SJCRH30 (cell line): ENCODE measurements at places on chromosomes 7 and 10. TPM values are rescaled to one million over a fixed set of nuclear protein-coding genes. Genes with fewer than 3 reads are reported as not detected.

DNA sequence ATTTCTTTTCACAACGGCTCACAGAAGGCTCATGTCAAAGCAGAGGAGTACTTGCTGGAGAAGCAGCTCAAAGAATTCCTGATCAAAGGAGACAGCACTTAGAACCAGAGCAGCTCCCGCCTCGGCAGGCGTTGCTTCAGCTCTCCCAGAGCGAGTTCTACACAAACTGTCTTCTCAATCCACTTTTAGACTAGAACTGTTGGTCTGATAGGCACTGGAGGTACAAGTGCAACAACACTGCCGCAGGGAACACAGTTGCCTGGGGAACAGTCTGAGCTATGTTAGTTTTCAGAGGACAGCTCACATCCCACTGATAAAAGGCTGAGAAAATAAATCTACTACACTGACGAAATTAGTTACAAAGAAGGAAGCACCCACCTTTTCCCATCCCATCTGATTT is 35.4 kb downstream of the CYTH3 start:
- DNase-seq = no peak

GRCh38 chr10:121899727-121900126 is 28.1 kb downstream of the ATE1 start:
- DNase-seq = no peak

DNA sequence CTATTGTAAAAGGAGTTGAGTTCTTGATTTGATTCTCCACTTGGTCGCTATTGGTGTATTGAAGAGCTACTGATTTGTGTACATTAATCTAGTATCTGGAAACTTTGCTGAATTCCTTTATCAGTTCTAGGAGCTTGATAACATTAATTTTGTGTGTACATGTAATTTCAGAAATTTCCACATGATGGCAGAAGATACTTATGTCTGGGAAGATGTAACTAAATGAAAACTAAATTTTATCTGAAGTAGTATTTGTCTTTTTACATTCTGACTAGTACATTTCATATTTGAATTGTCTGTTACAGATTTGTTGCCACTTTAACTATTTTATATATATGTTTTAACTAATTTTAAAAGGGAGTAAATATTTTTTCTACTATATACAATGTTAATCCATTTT is 27.6 kb downstream of the SDHAF3 start:
- DNase-seq = peak; percentile 44

DNA sequence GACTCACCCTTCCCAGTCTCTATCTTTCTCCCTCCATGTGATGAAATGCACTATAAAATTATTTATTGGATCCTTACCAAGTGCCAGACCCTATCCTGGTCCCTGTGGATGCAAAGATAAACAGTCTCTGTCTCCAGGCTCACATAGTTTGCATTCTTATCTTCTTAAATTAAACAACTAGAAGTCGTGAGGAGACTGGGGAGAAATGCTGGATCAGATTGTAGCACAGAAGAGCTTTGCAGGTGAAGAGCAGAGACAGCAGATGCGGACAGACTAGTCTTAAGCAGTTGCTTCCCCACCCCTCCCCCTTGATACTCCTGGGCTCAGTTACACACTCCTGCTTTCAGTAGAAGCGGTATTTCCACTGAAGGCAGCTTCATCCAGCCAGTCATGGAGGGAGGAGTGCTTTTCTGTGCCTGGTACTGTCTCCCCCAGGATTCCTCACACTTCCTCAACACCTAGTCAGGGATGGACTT is 20.8 kb upstream of the CDK1 start:
- DNase-seq = no peak

- no peak for DNase-seq
These were observed 74.0 kb upstream of the SAMD8 start for GRCh38 chr10:75037171-75038153.

GRCh38 chr10:5854131-5854475 is 35.6 kb downstream of the ANKRD16 start:
- DNase-seq = no peak

DNA sequence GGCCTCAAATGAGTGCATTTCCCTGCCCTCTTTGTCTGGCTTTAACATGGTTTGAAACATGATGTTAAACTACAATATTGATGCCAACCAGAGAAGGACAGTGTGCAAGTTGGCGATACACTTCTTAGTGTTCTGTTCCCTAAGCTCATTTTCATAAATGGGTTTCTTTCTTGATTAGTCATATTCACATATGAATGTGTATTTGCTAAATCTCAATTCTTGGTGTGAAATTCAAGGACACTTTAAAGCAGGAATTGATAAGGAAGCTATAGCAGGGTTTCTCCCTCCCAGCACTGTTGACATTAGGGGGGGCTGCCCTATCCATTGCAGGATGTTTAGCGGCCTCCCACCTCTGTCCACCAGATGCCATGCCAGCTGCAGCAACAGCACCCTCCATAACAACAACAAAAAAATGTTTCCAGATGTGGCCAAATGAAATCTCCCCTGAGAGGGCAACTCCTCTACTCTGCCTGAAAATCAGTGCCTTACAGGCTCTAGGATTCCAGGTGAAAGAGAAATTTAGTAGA is 13.1 kb downstream of the CCNY start:
- no peak for DNase-seq

DNA sequence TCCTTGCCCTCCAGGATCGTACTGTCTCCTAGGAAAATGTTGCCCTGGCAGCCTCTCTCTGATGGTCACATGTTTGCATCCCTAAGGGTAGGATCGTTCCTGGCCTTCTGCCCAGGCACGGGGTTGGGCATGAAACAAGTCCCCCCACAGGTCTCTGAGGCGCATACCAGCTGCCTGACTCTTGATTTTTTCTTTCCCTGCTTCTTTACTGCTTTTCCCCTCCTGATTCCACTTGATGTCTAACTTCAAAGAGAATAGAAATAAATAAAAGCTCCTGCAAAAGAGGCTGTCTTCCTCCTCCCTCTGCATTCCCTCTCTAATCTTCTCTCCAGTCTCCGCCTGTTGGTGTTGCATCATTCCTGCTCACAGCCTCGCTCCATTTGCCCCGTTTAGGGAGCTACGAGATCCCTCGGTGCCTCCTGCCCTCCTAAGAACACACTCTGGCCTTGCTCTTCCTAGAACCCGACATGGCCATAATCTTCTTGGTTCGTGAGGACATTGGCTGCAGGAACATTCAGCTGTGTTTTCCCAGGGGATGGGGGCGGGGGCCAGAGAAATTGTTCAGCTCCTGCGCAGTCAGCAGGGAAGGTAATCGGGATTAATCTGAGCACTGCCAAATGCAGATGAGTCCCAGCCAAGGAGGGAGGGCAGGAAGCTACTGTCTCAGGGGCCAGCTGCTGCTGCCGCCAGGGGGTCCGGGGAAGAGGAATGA is 26.0 kb downstream of the LEP start:
- DNase-seq = peak; percentile 85

- DNase-seq = no peak
These were observed 229.0 kb upstream of the SP4 start for GRCh38 chr7:21198921-21199320.

DNA sequence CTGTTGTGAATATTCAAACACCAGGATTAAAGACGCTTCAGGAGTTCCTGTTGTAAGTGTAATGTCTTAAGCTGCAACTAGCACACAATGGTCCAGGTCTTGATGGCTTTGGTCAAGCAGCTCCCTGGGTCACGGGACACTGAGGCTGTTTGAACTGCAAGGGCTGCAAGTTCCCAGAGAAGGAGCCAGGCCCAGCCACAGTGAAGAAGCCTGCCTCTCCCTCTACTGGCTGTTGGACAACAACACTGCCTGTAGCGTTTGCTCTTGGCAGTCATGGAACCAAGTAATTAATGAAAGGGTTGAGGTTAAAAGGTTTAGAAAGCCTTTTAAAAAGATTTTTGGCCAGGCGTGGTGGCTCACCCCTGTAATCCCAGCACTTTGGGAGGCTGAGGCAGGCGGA is 31.9 kb upstream of the GUSB start:
- DNase-seq = peak; percentile 15

DNA sequence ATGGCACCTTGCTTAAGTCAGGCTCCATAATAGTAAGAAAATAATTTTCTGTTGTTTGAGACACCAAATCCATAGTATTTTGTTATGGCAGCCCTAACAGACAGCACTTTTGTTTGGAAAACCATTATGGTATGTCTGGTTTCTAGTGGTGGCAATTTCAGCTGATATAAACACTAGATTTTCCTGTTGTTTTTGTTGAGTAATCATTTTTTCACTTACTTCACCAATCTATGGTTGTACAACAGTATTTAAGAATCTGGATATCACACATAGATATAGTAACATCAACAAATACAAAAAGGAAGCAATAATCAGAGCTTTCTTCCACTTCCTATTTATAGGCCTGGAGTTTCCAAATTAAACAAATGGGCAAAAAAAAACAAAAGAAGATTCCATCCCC is 725.8 kb upstream of the POM121L12 start:
- no peak for DNase-seq

- DNase-seq = no peak
These were observed 169.7 kb downstream of the BUB3 start for GRCh38 chr10:123323884-123324283.

GRCh38 chr10:115772606-115773005 is 500.4 kb downstream of the GFRA1 start:
- DNase-seq = no peak

DNA sequence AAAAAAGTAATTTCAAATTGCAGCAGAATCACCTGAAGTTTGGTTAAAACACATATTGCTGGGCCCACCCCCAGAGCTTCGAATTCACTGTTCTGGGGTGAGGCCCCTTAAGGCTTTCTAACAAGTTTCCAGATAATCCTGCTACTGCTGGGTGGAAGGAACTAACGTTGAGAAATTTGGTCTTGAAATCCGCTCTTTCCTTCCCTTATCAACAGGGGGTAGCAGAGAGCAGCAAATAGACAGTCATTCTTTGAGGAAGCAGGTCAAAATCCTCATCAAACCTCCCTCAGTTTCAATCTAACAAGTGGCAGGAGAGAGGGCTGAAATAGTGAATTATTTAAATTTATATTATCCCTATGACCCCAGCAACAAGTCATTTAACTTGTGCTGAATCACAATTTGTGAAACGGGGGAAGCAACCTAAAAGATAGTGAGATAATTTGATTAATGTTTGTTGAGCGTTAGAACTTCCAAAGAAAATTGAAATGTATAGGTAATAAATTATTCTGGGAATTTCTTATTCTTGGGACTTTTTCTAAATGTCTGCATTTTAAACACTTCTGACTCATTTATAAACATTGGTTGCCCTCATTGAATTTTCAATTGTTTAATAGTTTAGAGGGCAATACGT is 21.7 kb upstream of the MALSU1 start:
- peak; percentile 90 for DNase-seq

GRCh38 chr7:32958046-32959025 is 1.1 kb downstream of the FKBP9 start:
- DNase-seq = peak; percentile 34

DNA sequence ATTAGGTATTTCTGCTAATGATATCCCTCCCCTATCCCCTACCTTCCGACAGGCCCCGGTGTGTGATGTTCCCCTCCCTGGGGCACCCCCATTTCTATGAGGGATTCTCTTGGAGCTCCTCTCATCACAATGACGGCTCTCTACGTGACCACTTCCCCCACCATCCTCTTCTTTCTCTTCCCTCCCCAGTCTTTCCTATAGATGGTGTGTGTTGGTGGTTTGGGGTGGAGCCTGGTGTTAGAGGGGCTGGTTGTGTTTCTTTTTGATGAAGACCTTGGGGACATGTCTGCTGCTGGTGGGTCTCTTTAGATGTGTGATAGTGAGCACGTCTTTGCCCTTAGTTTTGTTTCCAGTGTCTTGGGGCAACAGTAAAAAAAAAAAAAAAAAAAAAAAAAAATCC is 28.6 kb downstream of the RPS24 start:
- DNase-seq = no peak

DNA sequence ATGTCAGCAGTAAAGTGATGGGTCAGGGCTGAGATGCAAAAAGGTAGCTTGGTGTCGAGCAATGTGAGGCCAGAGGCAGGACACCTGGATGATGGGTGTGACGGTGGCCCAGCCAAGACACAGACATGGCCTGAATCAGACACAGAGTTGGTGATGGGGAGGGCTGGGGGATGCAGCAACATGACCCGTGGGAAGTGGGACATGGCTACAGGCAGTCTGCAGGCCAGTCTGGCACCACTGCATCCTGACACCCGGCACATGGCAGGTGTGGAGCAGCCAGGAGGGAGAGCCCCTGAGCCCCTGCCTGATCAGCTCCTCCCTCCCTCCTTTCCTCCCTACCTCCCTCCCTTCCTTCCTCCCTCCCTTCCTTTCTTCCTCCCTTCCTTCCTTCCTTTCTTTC is 114.8 kb upstream of the WDR11 start:
- no peak for DNase-seq

DNA sequence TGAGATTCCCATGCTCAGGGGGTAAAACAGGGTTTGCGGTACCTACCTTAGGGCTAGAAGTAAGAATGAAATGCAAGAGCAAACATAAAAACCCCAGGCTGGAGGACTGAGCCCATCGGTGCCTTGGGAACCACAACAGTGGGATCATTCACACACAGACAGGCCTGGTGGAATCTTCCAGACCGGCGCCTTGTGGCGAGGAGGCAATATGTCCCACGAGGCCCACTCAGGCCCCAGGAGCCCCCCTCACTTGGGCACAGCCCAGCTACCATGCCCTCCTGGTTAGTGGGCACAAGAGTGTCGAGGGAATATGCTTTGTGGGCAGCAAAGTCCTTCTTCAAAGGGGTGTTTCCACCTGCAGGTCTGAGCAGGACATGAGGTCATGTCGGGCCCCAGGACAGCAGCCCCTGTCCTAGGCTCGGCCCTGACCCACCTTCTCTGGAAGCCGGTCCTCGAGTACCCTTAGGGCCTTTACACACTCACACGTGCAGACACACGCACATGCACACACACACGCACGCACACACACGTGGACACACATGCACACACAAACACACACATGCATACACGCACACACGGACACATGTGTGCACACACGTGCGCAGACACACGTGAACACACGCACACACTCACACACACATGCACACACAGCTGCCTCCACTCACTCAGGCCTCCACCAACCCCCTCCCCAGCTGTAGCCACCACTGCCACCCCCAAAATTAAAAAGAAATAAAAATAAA is 51.5 kb upstream of the MYL10 start:
- DNase-seq = no peak

DNA sequence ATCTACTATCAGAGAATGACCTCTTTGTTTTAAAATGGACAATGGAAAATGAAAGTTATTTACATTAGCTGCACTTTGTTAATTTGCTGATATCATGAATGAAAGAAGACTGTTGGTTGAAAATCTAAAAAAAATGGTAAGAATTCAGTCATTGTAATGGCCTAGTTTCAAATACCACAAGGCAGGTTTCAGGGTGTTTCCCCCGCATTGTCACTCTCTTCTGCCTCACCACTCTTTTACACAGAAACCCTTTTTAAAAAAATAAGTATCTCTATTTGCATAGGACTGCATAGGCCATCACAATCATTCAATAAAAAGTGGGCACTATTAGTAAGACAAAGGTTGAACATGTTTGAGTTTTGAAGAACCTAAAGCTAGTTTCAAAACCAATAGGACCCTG is 737.1 kb downstream of the INHBA start:
- DNase-seq = no peak

ATRNL1 gene
- total RNA-seq = 23.1 and 26.3 TPM in 2 replicates

PCLO gene
- 4.2 and 5.7 TPM in 2 replicates for total RNA-seq

PRKCQ gene
- total RNA-seq = 0.79 and 1.3 TPM in 2 replicates

DLD gene
- 113 and 151 TPM in 2 replicates for total RNA-seq

RBP4 gene
- not detected in 2 replicates for total RNA-seq

AKR1C3 gene
- 30.0 and 36.3 TPM in 2 replicates for total RNA-seq
